ENCODE measurements at places on chromosomes 1 and 21.

GRCh38 chr1:116710420-116711262, 43.1 kb upstream of the IGSF3 start:
- no peak for DNase-seq

DNA sequence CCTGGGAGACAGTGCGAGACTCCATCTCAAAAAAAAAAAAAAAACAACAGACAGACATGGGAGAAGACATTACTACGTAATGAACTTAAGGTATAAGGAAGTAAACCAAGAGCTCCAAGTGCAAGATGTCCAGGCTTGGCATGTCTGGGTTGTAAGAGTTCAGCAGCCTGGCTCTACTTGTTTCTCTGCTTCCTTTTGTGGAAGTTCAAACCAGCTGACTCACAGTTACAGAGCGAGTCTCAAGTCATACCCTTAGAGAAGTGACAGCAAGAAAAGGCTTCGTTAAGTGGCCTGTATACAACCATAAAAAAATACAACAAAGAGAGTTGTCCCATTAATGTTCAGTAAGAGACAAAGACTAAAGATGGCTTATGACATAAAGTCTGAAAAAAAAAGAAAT, 1.3 kb downstream of the RIT1 start:
- no peak for DNase-seq

- no peak for DNase-seq
Observed at GRCh38 chr1:223411309-223411708, 18.1 kb downstream of the CCDC185 start.

DNA sequence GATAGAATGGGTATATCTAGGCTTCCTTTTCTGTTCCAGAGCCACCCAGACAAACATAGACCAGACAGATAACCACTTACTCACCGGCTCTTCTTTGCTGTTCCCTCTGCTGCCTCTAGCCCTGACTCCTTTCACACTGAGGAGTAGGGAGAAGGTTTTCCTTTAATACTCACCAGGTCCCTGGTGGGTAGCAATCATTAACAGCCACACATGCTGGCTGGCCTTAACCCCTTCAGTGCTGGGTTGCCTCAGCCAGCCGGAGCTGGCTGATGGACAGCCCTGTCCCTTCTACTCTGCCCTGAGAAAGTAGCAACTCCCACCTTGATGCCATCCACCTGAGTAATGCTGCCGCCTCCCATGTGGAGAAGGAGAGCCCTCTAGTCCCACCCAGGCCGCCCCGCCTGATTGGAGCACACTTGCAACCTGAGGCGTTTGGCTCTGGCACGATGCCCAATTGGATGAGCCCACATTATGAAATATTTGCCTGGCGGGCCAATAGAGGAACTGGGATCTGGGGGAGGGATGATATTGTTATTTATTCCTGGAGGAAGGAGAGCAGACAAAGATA, 71.6 kb downstream of the PLEKHA6 start:
- peak; percentile 95 for DNase-seq

GRCh38 chr21:34942911-34943310, 106.2 kb downstream of the RUNX1 start:
- no peak for DNase-seq

- DNase-seq = no peak
Observed at GRCh38 chr1:155077346-155077745, 1.3 kb upstream of the EFNA3 start.

- no peak for DNase-seq
Observed at GRCh38 chr1:23389837-23390321, 20.2 kb upstream of the ZNF436 start.

DNA sequence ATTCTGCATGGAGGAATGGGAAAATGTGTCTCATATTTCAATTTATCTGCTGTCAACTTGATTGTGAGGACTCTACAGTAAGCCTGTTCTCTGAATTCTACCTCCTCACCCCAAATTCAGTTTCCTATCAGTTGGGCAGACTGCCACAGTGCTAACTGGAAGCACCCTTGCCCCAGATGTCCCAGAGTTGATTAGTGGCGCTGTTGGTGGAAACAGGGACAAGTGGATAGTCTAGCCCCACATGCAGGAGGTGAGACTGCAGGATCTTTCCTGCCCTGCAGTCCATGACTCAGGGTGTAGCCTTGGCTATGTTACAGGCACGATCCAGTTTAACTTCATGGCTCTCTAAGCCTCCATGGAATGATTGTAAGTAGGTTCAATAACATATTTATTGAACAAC, 22.1 kb downstream of the ADAM30 start:
- no peak for DNase-seq

DNA sequence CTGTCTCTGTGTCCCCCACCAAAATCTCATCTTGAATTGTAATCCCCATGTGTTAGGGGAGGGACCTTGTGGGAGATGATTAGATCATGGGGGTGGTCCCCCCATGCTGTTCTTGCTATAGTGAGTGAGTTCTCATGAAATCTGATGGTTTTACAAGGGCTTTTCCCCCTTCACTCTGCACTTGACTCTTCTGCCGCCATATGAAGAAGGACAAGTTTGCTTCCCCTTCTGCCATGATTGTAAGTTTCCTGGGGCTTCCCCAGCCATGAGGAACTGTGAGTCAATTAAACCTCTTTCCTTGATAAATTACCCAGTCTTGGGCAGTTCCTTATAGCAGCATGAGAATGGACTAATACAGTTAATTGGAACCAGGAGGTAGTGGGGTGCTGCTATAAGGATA, 137.1 kb upstream of the RAB4A start:
- DNase-seq = no peak

DNA sequence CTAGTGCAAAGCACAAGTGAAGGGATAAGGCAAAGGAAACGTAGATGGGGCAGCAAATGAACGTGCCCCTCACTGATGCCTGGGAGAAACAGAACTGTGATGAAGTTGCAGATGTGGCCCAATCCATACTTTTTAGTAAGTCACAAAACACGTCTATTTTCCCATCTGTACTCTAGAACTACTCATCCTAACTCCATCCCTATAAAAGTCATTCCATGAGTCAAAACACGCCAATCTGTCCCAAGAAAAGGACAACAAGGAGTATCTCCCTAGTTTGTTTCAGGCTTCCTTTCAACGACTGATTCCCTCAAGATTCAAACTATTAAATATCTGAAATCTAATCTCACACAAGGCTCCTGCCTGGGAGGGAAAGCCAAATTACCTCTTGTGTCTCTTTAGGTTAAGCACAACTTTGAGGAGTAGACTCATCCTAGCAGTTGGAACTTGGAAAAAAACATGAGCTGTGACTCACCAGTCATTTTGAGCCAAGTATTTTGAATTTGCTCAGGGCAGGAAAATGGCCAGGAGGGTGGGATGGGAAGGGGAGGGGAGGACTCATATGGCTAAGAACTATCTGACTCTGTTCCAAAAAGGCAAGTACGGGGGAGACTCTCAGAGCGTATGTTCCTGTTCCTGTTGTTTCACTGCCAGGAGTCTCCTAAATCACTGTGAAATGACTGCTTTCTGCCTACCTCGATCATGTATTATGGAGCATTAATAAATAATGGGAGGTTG, 214.5 kb upstream of the CAMK1G start:
- no peak for DNase-seq

GRCh38 chr1:60762911-60763310, 319.4 kb upstream of the NFIA start:
- no peak for DNase-seq

GRCh38 chr1:28601696-28602095, 9.6 kb downstream of the RAB42 start:
- no peak for DNase-seq

GRCh38 chr1:46030876-46031660, 101.4 kb downstream of the PIK3R3 start:
- no peak for DNase-seq

DNA sequence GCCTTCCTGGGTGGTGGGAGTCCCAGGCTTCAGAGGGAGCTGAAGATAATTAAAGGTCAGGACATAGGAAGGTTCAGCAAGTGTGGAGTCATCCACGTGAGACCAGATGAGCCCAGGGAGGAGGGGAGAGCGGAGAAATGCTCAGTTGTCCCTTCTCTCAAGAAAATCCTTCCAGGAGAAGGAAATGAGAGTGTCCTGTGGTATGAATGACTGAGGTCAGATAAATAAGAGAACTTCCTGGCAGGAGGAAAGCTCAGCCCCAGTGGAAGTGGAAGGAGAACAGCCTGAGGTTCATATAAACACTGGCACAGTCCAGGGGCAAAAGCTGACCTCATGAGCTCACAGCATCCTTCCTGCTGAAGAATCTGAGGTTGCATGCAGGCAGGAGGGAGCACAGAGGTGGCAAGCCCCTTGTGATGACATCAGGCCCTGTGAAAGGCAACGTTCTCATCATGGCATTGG, 97.6 kb downstream of the NAV1 start:
- DNase-seq = no peak

DNA sequence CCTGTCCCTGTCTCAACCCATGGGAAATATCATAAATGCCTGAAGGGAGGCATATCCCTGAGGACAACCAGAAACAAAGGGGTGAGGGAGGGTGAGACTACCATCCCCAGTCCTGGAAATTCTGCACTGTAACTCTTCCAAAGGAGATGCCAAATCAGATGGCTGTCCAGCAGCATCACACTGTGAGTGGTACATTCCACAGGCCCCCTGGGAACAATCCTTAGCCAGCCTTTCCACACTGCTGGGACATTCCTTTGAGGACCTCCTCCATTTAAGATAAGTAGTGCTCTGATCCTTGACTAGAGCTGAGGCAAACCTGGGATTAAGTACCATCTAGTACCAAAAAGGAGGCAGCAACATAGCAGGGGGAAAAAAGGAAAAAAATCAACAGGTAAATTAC, 10.7 kb downstream of the IVL start:
- DNase-seq = no peak

GRCh38 chr1:115086176-115086830, 3.0 kb downstream of the TSPAN2 start:
- DNase-seq = no peak

- no peak for DNase-seq
Observed at GRCh38 chr1:35454616-35455015, 102.6 kb downstream of the KIAA0319L start.

DNA sequence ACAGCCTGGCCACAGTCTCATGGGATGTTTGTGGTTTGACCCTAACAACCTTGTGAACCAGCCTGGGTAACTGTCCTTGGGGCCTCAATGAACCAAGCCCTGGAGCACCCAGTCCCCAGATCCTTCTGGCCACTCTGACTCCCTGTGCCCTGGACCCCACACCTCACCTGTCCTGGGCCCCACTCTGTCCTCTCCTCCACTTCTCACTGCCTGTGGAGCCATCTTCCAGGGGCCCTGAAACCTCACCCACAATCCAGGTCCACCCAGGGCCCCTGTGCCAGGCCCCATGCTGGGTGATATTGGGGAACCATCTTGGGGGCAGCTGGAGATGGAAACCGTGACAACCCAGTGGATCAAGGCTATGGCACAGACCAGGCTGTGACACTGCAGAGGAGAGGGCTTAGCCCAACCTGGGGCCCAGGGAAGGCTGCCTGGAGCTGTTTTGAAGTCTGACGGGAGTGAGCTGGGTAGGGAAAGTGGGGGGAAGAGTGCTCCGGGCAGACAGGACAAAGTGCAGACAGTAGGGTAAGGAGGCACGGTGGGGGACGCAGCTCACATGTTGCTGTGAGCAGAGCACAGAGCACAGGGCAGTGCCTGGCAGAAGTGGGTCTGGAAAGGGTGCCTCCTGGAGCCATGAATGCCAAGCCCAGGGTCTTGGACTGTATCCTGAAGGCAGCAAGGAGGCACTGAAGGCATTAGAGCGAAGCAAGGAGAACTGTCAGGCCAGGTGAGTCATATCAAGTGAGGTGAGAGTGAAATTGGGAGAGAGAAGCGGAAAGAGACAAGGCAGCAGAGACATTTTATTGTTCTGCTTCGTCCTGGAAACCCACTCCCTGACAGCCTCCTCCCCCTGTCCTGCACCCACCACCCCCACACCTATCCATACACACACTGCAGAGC, 12.1 kb upstream of the LRP8 start:
- no peak for DNase-seq

DNA sequence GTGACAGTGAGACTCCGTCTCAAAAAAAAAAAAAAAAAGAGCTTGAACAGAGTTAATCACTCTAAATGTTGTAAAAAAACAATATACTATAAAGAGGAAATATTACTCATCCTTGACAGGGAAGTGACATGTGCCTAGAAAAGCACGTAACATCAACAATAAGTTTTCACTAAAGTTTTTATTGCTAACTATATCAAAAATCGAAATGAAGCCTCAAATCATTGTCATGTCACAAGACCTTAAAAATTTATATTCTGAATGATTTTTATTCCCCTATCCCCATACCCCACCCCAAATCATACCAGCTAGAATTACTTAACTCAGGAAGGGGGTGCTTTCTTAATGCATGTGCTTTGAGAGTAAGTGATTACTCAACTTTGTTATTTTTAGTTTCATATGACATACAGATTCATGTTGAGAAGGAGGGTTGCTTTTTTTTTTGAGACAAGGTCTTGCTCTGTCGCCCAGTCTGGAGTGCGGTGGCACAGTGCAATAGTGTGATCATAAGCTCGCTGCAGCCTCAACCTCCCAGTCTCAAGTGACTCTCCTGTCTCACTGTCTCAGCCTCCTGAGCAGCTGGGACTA, 53.6 kb upstream of the MUTYH start:
- DNase-seq = no peak

- DNase-seq = no peak
Observed at GRCh38 chr1:30257742-30258380, 465.5 kb downstream of the MATN1 start.

- DNase-seq = peak; percentile 67
Observed at GRCh38 chr1:198530953-198531352, 9.5 kb downstream of the ATP6V1G3 start.

- DNase-seq = no peak
Observed at GRCh38 chr1:233695901-233696300, 82.0 kb downstream of the KCNK1 start.

DNA sequence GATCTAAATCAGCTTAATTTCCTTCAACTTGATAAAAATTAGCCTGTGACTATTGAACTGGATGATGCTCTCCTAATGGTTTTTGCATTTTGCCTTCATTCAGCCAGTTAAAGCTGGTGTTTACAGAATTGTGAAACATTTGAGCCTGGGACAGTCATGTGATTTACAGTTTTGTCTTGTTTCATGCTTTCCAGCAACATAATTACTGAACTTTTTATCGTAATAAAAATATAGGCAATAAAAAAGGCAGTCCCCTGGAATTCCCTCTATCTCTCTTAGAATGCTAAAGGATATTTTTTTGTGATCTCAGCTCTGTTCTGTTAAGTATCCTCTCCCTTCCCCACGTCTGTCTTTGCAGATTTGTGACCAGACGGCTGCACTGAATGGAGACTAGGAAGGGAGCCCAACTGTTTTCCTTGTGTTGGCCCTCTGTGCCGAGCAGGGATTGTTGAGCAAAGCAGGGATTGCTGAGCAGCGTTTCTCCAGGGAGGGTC, 70.3 kb upstream of the RGL1 start:
- DNase-seq = no peak

- no peak for DNase-seq
Observed at GRCh38 chr1:67552336-67552759, 122.1 kb upstream of the SERBP1 start.

DNA sequence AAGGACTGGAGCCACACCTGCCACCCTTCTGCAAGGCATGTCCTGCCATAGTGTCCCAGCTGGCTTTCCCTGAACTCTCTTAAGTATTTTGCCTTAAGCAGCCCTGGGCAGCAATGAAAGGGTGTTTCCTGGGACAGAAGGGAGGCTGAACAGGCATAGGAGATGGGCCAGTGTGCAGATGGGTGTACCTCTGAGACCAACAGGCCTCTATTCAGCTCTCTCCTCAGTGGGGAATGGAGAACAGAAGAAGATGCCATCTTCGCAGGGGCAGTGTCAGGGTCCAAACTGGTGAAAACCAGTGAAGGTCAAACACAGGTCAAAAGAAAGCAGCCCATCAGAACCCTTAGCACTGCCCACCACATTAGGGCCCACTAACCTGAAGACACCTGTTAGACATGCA, 53.2 kb downstream of the FAM78B start:
- no peak for DNase-seq

All from BE2C (cell line).